MCF 10A (cell line): ENCODE measurements at places on chromosomes 7 and 10. TPM values are rescaled to one million over a fixed set of nuclear protein-coding genes. Genes with fewer than 3 reads are reported as not detected.

- DNase-seq: no peak
Observed at GRCh38 chr7:67391168-67391567, 394.5 kb downstream of the TYW1 start.

DNA sequence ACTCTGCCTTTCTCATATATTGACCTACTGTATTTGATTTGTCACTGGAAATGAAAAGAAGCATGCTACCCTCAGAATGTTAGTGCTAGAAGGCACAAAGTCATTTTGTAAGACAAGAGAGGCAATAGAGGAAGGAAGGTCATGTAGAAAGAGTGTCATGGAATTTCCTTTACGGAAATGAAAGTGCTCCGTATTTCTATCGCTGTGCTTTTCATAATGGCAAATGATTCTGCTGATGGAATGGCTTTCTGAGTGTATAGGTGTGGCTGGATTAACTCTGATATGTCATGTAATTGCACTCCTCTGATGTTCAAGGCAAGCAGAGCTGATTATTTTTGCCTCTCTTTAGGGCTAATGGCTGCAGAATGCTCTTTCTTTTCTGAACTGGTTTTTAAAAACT lies 15.5 kb upstream of the STEAP4 start:
- DNase-seq: no peak

GRCh38 chr7:41964849-41965745 lies 262.2 kb upstream of the INHBA start:
- DNase-seq: no peak

- DNase-seq: no peak
Observed at GRCh38 chr7:105881439-105881838, 5.0 kb upstream of the ATXN7L1 start.

- DNase-seq: no peak
Observed at GRCh38 chr10:86674912-86675311, 6.6 kb downstream of the LDB3 start.

DNA sequence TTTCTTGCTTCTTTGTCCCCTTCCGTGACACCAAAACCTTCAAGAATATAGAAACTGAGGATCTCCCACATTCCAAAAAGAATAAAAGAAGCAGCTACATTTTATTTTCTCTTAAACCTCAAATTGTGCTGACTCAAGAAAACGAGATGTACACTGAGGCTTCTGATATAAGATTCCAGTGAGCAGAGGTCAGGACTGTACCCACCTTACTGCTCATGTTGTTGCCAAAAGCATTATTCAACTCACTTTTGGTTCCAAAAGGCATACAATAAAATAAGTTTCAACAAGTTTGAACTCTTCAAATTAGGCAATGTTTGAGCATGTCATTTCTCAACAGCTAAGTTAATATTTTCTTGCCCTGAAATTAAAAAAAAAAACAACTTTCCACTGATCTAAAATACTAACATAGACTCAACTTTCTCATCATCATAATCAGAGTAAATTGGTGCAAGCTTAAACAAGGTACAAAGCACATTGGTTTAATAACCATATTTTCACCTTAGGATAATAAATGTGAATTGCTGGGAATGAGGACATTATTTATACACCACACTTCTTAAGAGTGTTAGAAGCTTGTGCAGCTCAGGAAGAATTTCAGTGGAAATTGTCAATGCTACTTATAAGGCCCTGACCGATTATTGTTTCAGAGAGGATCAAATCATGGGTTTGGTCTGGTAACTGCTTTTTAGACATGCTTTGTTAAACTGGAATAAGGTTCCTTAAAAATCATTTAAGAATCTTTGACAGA lies 629.0 kb upstream of the IGFBP3 start:
- peak; percentile 62 for DNase-seq

GRCh38 chr10:88221010-88221973 lies 357.9 kb downstream of the PTEN start:
- no peak for DNase-seq

GRCh38 chr7:131603932-131604331 lies 47.5 kb upstream of the PODXL start:
- no peak for DNase-seq

GRCh38 chr10:68310531-68310930 lies 21.3 kb upstream of the HNRNPH3 start:
- no peak for DNase-seq

GRCh38 chr10:48901319-48901718 lies 38.3 kb downstream of the LRRC18 start:
- peak; percentile 11 for DNase-seq

DNA sequence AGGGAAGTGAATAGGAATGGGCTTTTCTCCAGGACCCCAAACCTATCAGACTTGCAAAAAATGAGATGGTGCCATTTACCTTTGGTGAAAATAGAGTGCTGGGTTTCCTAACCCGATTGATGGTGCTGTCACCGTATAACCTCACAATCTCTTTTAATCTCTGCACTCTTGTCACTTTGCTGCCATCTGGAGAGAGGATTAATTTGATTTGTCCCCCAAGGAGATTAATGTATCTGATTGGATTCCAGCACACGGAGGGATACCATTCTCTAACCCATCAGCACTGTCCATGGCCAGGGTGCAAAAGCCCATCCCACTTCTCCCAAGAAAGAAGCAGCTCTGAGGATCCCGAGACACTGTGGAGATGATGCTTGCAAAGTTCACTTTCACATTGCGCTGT lies 86.3 kb upstream of the NFE2L3 start:
- no peak for DNase-seq

DNA sequence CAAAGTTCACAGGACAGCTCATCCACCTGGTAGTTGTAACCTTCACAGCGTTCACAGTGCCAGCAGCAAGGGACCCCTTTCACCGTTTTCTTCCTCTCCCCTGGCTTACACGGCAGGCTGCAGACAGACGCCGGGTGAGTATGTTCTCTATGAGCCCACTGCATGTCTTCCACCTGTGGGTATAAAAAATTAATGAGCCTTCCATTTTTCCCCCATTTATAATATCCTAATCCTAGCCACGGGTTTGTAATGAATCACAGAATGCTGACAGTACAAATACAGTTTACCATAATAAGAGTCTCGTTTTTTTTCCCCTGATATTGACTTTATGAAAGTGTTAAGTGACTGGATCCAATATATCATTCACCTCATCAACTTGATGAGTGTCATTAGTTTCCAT lies 719.0 kb downstream of the GRM8 start:
- DNase-seq: no peak

Gene C10orf143
- 2.9 and 4.9 TPM in 2 replicates for total RNA-seq

Gene SPDYE9
- total RNA-seq: not detected in 2 replicates

Gene ITPRID1
- total RNA-seq: not detected in 2 replicates

Gene HERC4
- total RNA-seq: 57.5 and 61.5 TPM in 2 replicates

Gene LSM8
- 48.2 and 56.5 TPM in 2 replicates for total RNA-seq

Gene ZNF735
- total RNA-seq: not detected in 2 replicates

Gene ANKRD7
- not detected in 2 replicates for total RNA-seq
